ENCODE measurements at places on chromosomes 11 and 22.

DNA sequence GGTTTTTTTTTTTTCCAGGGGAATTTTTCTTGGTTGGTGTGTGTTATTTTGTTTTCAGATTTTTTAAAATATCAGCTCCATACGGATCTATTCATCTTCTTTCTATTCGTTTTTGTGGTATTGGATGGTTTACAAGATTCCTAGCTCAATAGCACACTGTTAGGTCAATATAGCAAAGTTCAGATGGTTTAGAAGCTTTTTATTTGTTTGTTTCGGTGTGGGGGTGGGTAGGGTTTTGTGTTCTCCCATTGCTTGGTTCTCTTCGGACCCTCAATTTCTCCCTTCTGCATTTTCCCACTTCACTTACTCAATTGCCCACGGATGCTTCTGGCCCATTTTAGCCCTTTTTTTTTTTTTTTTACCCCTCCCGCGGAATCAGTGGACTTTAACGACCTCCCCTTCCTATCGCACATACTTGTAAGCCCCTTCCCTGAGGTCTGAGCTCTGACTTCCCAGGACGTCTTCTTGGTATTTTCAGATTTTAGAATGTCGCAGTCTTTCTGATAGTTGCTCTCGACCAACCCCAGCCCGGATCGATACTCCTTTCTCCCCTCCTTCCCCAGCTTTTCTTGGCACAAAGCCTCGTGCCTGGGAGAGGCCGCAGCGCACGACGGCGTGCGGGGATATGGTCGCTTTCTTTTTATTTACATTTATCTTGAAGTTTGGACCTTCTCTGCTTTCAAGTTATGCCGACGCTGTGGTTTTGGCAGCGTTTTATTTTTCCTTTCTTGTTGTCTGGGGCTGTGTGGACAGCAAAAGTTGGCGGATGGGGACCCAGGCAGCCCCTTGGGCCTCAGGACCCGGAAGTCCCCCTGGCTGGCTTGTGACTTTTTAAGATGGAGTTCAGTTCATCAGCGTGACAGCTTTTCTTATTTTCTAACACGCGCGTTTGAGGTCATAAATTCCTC is 4.4 kb upstream of the SPDYC start:
- DNase-seq, result no peak

GRCh38 chr11:1505480-1505879 is 18.9 kb upstream of the MOB2 start:
- DNase-seq, result no peak

DNA sequence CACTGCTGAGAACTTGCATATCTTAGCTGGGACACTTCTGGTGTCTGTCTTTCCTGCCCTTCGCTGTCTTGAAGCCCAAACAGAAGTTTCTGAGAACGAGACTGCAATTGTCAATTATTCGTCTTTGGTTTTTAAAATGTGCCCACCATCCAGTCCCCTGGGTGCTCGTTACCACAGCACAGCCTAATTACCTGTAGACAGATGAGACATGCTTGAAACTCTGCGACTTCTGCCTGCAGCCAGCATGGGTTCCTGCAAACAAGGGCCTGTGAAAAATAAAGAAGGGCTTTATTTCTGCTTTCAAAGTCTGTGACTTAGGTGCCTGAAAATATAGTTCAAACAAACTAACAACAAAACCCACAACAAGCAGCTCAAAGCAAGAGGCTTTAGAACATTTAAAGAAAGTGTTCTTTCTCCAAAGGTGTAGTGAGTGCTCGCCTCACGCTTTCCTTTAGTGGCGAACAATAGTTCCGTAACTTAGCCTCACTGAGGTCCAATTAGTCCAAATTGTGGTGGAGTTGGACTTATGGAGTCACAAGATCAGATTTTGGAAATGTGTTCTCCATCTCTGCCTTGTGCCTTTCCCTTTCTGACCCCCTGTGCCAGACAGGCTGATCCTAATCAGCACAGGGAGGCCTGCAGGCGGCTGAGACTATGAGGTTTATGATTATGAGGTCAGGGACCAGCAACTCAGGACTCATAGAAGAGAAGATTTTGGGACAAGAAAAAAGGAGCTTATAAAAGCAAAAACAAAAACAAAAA is 20.4 kb upstream of the GRAMD1B start:
- DNase-seq, result no peak

DNA sequence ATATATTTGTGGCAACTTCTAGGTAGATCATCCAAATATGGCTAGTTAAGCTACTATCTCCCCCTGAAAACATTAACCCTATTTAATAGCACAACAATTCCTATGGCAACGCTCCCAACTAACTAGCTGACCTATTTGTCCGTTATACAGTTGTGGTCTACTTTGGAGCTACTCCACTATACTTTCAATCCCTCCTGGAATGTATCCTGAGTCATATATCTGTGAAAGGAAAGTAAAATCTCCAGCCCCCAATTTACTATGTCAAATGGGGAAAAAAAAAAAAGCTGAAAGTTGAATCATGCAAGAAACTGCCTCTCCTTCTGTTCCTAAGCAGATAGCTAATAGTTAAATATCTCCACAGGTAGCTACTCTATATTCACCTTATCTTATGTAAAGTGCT is 128.5 kb downstream of the CD44 start:
- no peak for DNase-seq

DNA sequence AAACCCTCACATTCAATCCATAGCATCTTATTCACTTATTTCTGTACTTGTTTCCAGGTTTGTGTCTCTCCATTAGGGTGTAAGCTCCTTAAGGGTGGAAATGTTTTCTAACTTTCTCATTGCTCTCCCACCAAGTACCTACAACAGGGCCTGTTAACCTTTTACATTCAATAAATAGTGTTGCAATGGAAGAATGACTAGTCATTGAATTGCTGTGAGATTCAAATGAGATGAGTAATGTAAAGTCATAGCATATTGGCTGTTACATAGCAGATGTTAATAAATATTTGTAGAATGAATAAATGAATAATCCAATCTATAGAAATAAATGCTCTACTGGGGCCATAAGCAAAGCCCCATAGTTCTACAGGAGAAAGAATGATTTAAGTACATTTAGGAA is 75.4 kb upstream of the DDI1 start:
- no peak for DNase-seq

GRCh38 chr11:115302946-115303703 is 201.1 kb downstream of the CADM1 start:
- no peak for DNase-seq

DNA sequence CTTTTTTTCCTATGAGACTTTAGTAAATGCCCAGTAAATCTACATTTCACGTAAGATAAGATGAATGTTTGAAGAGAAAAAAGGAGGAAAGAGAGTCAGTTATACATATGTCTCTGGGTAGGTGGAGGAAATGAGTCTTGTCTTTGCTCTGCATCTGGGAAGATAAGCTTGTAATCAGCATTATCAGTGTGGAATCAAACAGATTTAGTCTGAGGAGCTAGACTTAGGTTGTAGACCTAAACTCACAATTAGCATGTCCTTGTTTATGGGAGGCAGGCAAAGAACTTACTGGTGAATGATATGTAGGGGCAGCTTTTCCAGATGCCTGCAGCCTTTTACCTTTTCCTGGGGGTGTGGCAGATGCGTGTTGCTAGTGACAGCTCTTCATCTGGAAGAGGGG is 962.3 kb downstream of the TBC1D22A start:
- DNase-seq, result no peak

DNA sequence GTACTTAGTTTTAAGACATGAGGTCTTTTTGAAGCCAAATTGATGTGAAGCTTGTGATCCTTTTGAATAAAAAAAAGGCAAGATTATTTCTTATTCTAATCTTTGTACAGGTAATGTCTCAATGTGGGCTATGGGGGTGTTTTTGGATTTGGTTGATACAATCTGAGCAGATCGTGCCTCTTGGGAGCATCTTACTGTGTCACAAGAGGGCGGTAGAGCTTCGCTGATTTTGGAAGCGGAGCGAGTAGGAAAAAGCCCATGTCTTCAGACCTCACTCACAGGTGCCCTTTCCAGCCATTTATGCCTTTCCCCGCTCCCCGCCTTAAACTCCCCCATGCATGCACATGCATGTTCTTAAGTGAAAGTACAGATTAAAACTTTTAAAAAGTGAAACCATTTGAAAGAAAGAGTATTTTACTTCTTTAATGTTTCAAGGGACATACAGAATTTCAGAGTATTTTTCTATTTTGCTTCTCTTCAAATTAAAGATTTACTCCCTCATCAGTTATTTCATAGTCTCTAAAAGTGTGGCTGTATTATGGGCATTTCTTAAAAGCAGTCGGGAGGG is 18.8 kb downstream of the DDX25 start:
- peak; percentile 70 for DNase-seq

DNA sequence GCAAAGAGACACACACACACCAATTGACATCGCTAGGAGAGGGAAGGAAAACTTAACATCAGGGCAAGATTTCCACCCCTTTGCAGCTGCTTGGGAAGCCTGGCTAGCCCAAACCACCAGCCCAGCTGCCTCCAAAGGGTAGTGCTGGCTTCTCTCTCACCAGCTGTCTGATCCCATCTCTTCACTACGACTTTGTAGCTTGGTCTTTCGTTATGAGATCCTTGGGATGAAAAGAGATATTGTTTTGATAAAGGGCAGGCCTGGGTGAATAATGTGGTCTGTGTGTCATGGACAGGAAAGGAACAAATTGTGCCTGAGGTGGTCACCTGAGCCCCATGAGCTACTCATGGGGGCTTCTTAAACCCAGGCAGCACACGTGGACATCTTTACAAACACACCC is 101.9 kb downstream of the ARL14EP start:
- no peak for DNase-seq

DNA sequence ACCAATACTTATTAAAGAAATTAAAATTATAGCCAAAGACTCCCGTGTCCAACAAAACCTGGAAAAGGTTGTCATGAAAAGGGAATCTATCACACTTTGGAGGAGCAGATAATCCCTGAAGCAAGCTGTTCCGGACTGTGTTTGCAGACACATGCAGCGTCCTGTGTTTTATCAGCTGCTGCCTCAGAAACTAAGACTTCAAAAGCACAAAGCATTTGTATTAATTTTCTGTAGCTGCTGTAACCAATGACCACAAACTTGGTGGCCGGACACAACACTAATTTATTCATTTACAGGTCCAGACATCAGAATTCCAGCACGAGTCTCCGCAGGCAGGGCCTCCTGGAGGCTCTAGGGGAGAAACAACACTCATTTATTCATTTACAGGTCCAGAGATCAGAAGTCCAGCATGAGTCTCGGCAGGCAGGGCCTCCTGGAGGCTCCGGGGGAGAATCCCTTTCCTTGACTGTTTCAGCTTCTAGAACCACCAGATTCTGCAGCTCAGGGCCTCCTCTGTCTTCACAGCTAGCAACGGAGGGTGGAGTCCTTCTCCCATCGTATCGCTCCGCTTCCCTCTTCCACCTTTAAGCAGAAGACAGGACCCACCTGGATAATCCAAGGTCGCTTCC is 465.3 kb downstream of the BRD1 start:
- DNase-seq, result no peak

GRCh38 chr11:61611309-61611708 is 30.4 kb upstream of the SYT7 start:
- no peak for DNase-seq

GRCh38 chr11:214083-214482 is 6.6 kb downstream of the RIC8A start:
- no peak for DNase-seq

- DNase-seq, result no peak
Observed at GRCh38 chr22:49815641-49816091, 12.0 kb downstream of the BRD1 start.

DNA sequence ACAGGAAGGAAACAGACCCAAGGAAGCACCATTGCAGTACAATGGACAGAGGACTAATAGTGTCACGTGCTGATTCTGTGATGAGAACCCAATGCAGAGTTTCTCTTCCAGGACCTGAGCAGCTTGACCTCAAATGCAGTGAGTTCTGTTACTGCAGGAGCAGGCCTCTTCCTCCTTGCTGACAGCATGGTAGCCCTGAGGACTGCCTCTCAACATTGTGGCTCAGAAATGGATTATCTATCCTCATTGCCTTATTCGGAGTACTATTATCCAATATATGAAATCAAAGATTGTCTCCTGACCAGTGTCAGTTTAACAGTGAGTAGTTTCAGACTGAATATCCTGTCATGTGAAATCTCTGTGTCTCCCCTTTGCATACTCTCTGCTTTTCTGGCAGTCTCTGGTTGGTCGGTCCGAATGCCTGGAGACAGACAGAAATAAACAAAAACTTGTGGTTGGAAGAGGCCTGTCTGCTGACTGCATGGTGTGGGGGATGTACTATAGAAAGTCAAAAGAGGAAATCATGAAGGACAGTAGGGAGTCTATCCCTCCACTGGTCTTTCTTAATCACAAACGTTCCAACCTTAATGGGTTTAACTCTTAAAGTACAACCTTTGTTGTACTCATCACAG is 6.9 kb upstream of the MS4A14 start:
- no peak for DNase-seq

DNA sequence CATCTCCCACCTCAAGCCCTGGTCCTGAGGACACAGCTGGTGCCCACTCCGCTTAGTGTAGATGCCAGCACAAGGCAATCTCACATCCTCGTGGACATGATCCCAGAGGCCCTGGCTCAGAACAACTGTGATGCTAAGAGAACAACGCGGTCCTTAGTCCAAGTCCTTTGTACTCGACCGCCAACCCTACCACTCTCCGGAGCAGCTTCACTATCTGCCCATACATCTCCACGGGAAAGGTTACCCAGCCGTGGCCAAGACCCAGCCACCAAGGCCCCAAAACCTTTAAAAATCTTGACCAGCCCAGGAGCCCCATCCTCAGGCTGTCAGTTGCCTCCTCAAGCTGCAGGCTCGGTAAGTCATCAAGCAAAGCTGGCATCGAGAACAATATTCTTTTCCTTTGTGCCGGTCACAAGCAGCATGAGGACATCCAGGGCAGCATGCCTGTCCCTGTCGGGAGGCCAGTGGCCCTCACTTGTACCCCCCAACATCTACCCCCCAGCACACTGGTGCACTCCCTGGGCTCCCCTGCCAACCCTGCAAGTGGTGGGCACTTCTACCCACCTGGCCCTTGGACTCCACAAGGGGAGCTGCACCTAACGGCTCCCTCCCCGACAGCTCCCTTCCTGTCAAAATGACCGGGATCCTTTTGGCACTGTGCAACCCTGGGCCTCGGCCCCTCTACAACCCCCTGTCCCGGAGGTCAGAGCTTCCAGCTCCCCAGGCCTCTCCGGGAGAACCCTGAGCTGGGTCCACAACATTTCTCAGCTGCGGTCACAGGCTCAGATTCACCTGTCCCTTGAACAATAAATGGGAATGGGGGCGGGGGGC is 2.5 kb downstream of the OSBPL5 start:
- DNase-seq, result no peak

- no peak for DNase-seq
Observed at GRCh38 chr11:58745705-58746364, 14.1 kb upstream of the GLYAT start.

- no peak for DNase-seq
Observed at GRCh38 chr11:78660471-78660870, 85.8 kb upstream of the NARS2 start.

GRCh38 chr11:86313793-86314192 is 11.8 kb downstream of the HIKESHI start:
- DNase-seq, result no peak
